ENCODE measurements at places on chromosomes 6 and 20. TPM values are rescaled to one million over a fixed set of nuclear protein-coding genes. Genes with fewer than 3 reads are reported as not detected.

The SENP6 gene
- total RNA-seq = 119 TPM

The ZBTB46 gene
- 0.28 TPM for total RNA-seq

DNA sequence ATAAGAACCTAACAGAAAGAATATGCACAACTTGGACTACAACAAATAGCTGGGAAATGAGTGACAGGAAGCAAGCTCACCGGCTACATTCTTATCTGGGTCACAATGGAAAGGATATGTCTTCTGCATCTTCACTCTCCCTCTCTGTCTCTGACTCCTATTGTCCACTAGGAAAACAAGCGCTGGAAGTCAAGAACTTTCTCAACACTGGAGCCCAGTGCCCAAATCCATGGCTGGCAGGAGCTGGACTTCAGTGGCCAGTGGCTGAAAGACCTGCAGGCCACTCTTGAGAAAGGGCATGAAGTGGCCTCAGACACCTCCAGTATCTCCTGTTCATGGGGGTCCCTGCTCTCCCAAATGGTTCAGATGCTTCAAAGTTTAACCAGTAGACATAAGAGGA is 62.0 kb downstream of the FAM50B start:
- no peaks in the 10 kb centered on the region for H3K36me3 ChIP-seq
- DNase-seq = no peak
- no peaks in the 10 kb centered on the region for H3K27me3 ChIP-seq
- H3K4me1 ChIP-seq = peaks cover 18% of the 10 kb centered on the region
- H3K27ac ChIP-seq = no peak overlapping the region

- H3K4me1 ChIP-seq = peaks cover 41% of the 10 kb centered on the region
- H3K4me3 ChIP-seq = no peak overlapping the region
- H3K27ac ChIP-seq = no peak overlapping the region
- no peaks in the 10 kb centered on the region for H3K27me3 ChIP-seq
- no peak for DNase-seq
These were observed 13.1 kb downstream of the ACSS1 start for GRCh38 chr20:25044660-25045342.

DNA sequence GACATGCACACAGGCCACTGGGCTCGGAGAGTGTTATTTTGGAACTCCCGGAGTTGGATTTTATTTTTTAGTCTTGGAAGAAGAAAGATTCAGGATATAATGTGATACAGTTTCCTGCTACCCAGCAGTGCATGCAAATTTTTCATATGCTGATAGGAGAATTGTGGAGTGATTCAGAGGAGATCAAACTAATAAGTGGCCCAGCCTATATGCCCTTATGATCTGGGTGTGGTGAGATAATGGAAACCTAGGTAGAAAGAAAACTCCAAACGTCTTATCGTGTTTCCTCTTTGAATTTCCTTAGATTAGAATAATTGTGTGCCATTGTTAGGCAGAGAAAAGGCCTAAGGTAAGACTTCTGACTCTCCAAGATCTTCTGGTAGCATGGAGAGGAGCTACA is 401.2 kb upstream of the BTBD3 start:
- no peak for DNase-seq
- H3K4me3 ChIP-seq = no peak overlapping the region
- H3K27me3 ChIP-seq = no peaks in the 10 kb centered on the region
- no peaks in the 10 kb centered on the region for H3K4me1 ChIP-seq
- H3K27ac ChIP-seq = no peak overlapping the region
- H3K36me3 ChIP-seq = no peaks in the 10 kb centered on the region

DNA sequence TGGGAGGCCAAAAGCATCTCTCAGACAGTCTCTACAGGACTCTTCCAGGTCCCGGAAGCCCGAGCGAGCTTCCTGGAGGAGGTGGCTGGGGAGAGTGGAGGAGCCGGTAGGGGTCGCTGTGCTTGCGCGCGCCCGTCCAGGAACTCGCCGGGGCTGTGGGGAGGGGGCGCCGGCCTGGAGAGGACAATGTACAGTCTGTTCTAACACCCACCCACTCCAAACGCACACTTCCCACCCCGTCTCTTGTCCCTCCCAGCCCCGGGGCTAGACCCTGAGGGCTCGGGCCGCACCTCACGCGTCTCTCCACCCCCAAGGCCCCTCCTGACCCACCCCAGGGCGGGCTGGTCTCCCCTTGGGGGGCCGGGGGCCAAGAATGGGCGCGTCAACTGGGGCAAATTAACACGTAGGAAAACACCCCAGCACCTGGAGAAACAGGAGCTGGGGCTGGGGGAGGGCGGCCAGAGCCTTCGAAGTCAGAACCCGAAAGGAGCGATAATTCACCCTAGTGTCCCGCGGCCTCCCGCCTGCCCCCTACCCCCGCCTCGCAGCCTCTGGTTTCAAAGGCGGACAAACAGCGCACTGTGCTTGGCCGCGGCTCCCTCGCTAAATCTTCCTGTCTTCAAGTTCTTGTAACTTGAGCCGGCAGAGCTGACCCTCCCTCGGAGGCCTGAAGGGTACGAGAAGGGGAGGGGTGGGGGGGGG is 103.2 kb upstream of the FOXP4 start:
- H3K36me3 ChIP-seq = no peaks in the 10 kb centered on the region
- no peak overlapping the region for H3K27ac ChIP-seq
- DNase-seq = no peak
- H3K4me1 ChIP-seq = peaks cover 50% of the 10 kb centered on the region

DNA sequence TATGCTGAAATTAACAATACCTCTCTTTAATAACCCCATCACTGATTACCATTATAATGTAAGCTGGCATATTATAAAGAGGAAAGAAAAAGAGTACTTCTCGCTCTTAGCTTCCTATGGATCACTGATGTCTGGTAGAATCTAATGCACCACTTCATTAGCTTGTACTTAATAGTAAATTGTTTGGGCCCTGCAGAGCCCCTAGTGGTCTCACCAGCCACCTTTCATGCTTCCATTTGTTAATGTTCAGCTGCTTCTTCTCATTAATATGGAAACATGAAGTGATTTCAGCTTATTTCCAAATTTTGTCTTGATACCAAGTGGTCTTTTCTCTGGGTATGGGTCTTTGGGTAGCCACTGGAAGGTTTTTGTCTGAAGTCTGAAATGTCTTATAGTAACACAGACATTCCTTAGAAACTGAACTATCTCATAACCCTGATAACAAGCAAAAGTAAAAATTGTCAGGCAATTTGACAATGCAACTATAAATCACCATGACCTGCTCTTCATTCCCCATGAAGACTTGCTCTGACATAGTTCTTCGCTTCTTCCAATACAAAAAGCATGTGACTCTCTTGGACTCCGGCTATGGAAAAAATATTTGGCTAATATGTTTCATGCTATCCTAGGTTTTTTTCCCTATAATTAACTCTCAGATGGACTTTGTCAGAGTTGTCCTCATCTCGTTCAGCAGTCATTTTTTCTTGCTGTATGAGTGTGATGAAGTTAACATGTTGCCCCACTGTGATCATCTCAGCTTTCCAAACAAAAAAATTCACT is 395.8 kb upstream of the MARCKS start:
- no peaks in the 10 kb centered on the region for H3K4me1 ChIP-seq
- H3K36me3 ChIP-seq = no peaks in the 10 kb centered on the region
- no peak for DNase-seq
